Stomach (tissue), 19 donors: ENCODE measurements at places on chromosomes 7 and 10.

DNA sequence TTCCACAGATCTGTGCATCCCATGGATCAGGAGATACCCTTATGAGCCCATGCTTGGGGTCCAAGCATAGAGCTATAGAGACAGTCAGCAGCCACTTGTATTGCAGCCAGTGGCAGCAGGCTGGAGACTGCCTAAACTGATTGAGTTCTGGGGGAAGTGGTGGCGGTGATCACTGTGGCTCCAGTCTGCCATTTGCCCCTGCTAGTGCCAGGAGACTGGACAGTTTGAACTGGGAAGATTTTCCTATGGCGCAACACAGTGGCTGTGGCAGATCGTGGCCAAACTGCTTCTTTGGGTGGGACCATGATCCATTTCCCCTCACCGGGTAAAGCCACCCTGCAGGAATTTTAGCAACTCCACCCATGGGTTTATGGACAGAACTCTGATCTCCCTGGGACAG lies 679.7 kb upstream of the SEMA3D start:
- no peaks in the 10 kb centered on the region for H3K36me3 ChIP-seq
- no peak overlapping the region for H3K4me3 ChIP-seq
- H3K27ac ChIP-seq: no peak overlapping the region
- DNase-seq: no peak

- H3K27ac ChIP-seq: no peak overlapping the region
- no peak for DNase-seq
- no peaks in the 10 kb centered on the region for H3K27me3 ChIP-seq
These were observed 11.7 kb downstream of the AASS start for GRCh38 chr7:122132341-122132740.

GRCh38 chr7:12111422-12112405 lies 99.4 kb upstream of the TMEM106B start:
- H3K36me3 ChIP-seq: no peaks in the 10 kb centered on the region
- H3K4me3 ChIP-seq: peak overlapping the region; percentile 19
- H3K4me1 ChIP-seq: peaks cover 7% of the 10 kb centered on the region
- peaks cover 17% of the 10 kb centered on the region for H3K27me3 ChIP-seq
- H3K27ac ChIP-seq: no peak overlapping the region
- DNase-seq: peak; percentile 69

DNA sequence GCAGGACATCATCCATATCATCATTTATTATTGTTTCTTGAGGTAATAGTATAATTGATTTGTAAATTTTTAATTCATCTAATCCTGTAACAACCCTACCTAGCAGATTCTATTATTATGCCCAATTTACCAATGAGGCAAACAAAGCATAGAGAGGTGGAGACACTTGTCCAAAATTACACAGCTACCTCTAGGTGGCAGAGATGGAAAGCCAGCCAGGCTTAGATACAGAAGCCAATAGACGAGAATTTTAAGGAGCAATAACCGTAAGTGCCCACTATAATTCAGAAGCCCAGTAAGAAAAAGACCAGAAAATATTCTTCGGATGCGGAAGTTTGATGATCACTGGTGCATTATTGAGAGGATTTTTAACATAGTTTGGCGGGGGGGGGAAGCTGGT lies 54.0 kb downstream of the ANK3 start:
- no peaks in the 10 kb centered on the region for H3K4me1 ChIP-seq
- DNase-seq: no peak
- no peaks in the 10 kb centered on the region for H3K27me3 ChIP-seq
- H3K36me3 ChIP-seq: no peaks in the 10 kb centered on the region

- H3K4me1 ChIP-seq: peaks cover 30% of the 10 kb centered on the region
- peak; percentile 68 for DNase-seq
- no peak overlapping the region for H3K4me3 ChIP-seq
- peaks cover 44% of the 10 kb centered on the region for H3K36me3 ChIP-seq
- no peaks in the 10 kb centered on the region for H3K27me3 ChIP-seq
These were observed 56.5 kb downstream of the MMRN2 start for GRCh38 chr10:86900955-86901354.

GRCh38 chr7:157983502-157984422 lies 603.9 kb downstream of the PTPRN2 start:
- H3K4me3 ChIP-seq: no peak overlapping the region
- H3K27me3 ChIP-seq: no peaks in the 10 kb centered on the region
- DNase-seq: no peak
- H3K36me3 ChIP-seq: no peaks in the 10 kb centered on the region
- no peak overlapping the region for H3K27ac ChIP-seq
- H3K4me1 ChIP-seq: no peaks in the 10 kb centered on the region

DNA sequence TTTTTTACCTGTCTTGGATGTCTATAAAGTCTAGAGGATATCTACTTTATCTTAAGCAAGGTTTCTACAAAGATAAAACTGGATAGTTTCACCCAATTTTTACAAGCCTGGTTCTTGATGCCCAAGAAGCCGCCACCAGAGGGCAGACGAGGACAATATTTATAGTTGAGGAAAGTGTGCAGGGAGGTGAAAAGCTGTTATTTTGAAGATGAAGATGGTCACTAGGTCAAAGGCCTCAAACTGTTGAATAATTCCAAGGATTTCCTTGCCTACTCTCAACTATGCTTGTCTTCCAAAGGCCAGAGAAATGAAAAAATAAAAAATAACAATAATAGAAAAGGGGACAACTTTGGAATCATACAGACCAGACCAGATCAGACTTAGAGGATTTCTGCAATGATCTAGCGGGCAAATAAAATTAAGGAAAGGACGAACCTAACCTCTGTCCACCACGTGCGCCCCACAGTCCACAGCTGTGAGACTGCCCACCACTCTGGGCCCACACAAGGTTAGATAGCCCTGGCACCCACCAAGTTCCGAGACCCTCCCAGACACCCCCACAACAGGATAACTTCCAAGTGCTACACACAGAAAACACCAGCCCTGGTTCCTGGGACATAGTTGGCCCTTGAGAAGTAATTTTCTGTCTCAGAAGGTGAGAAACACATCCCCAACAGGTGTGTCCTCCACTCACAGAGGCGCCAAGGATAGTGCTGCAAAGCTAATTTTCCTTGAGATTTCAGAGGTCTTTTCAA lies 2.8 kb downstream of the PKD1L1 start:
- DNase-seq: peak; percentile 87
- peak overlapping the region; percentile 20 for H3K27ac ChIP-seq
- no peak overlapping the region for H3K4me3 ChIP-seq
- peaks cover 5% of the 10 kb centered on the region for H3K4me1 ChIP-seq
- no peaks in the 10 kb centered on the region for H3K27me3 ChIP-seq

DNA sequence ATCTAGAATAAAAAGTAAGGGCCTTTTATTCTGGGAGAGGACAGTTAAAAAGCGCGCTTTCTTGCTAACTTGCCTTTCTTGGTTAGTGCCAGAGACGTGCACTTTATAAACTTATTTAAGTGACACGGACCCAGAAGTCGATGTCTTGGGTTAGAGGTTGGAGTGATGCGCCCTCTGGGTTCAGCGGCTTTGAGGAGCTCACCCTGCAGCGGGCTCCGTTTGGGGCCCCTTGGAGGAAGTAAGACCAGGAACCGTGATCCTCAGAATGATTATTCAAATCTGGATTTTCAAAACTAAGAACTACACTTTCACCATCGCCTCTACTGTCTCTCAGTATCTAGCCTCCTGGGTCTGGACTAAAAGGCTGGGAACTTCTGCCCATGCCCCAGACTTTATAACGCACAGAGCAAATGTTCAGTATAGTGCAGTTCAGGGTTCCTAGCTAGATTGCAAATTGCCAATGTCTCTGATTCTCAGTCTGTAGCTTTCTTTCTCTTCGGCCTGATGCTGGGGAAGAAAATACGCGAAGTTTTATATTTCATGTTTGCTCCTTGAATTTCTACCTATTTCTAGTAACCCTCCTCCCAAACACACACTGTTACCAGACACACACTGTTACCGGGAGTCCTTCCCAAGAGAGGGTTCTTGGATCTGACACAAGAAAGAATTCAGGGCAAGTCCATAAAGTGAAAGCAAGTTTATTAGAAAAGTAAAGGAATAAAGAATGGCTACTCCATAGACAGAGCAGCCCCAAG lies 18.6 kb upstream of the SMO start:
- H3K27me3 ChIP-seq: peaks cover 4% of the 10 kb centered on the region
